ENCODE measurements at places on chromosomes 3 and 15. TPM values are rescaled to one million over a fixed set of nuclear protein-coding genes. Genes with fewer than 3 reads are reported as not detected.

ROPN1 gene
- total RNA-seq: not detected

HTR3D gene
- total RNA-seq: not detected

IQCF5 gene
- not detected for total RNA-seq

CYP8B1 gene
- total RNA-seq: not detected

A4GNT gene
- not detected for total RNA-seq

MUC20 gene
- total RNA-seq: 3.4 TPM

SSUH2 gene
- total RNA-seq: not detected

LRRC31 gene
- total RNA-seq: not detected

TMC3 gene
- total RNA-seq: 0.54 TPM

SUSD5 gene
- 259 TPM for total RNA-seq

FAM81A gene
- 0.14 TPM for total RNA-seq

LMOD3 gene
- total RNA-seq: not detected

LIPC gene
- total RNA-seq: not detected

RMDN3 gene
- 34.5 TPM for total RNA-seq

CD200 gene
- total RNA-seq: 42.2 TPM

SLC22A13 gene
- 2.2 TPM for total RNA-seq

ZIC4 gene
- not detected for total RNA-seq

PPP1R14D gene
- total RNA-seq: not detected

ARGFX gene
- total RNA-seq: not detected

CIB2 gene
- total RNA-seq: 7.9 TPM

PLA2G4E gene
- total RNA-seq: not detected

HHLA2 gene
- total RNA-seq: not detected

UBAP1L gene
- 3.7 TPM for total RNA-seq

ISLR gene
- 323 TPM for total RNA-seq

PTH1R gene
- 5.6 TPM for total RNA-seq

ALS2CL gene
- total RNA-seq: 41.7 TPM

CLDN16 gene
- total RNA-seq: not detected
